Activated CD4-positive, alpha-beta T cell treated with anti-CD3 and anti-CD28 coated beads, Interleukin-10, Interleukin-2, amounts not matched to agents 100 ng/mL and 50 ng/mL, durations not matched to agents 16 hours and 8 hours (primary cell): ENCODE measurements at places on chromosomes 11 and 22.

GRCh38 chr22:20107951-20108756, 7.8 kb upstream of the RANBP1 start:
- no peak for DNase-seq

DNA sequence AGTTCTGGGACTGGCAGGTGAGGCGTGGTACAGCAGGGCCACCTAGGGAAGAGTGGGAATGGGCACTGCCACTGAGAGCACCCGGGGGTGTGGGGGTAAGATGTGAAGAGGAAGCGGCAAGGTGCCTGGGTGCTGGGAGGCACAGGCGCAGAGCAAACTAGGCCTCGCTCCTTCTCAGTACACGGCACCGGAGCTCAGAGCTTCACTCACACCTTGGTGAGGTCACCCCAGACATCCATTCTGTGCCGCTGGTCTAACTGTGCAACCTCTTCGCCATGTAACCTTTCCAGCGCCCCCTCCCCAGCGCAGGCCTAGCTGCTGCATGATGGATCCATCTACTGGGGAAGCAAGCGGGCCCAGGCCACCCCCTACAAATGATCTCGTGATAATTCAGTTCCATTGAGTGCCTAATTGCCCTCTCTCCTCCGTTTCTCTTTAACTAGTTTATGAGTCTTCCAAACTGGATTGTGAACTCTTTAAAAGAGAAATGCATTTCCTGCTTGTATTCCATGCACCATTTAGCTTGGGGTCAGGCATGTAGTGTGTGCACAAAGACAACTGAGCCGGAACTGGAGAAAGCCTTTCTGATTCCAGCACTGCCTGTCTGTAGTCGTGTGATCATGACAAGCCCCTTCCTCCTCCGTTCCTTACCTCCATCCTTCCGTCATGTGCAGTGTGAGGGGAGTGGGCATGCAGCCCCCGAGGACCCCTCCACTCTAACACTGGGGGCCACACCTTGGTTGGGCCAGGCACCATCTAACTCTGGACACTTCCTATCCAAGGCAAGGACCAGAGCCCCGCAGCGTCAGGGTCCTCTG, 1475.2 kb downstream of the TBC1D22A start:
- DNase-seq = no peak

GRCh38 chr22:42399315-42400271, 32.6 kb downstream of the NFAM1 start:
- no peak for DNase-seq

DNA sequence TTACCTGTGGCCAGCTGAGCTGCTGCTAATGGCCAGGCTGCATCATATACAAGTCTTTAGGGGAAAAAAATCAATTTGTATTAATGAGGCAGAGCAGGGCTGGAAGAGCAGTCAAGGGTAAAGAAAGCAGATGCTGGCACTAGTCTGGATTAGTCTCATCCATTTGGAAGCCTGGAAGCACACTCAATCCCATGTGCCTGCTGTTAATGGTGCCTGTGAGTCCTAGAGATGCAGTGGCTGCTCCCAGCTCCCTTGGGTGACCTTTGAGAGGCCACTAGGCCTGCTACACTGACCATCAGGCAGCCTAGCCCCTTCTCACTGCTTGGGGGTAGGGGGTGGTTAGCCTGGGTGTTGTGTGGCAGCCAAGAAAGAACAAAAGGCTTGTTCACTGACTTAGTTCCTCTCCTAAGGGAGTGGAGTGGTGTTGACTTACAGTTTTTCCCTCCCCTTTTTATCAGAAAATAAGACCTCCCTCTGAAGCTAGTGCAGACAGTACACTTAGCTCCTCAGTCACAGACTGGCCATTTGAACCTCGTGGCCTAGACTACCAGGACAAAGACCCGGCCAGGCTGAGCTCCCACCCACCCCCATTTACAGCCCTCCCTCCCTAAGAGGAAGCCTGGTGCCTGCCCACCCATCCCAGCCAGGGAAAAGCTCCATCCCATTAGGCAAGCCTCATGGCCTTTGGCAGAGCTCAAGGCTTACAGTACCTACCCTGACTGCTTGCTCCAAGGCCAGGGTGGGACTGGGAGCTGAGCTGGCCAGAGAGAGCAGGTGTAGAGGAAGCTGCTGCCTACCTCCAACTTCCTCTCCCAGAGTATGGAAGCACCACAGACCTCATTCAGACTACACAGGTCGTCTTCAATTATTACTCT, 7.8 kb downstream of the PIK3IP1 start:
- no peak for DNase-seq

DNA sequence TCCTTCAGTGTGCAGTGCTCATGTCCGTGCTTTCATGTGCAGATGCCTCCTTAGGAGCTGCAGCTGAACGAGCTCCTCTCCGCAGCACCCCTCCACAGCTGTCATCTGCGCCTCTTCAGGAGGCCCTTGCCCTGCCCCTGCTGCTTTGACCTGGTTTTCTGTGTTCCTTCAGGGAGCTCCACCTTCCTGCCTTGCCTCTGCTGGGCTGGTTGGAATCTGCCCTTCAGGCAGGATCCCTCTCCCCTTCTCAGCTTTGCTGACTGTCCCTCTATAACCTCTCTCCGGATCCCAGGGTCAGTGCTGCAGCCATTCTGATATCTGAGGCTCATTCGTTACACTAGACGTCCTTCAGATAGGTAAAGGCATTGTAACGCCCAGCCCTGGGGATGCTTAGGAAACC, 67.9 kb downstream of the SCN3B start:
- no peak for DNase-seq

DNA sequence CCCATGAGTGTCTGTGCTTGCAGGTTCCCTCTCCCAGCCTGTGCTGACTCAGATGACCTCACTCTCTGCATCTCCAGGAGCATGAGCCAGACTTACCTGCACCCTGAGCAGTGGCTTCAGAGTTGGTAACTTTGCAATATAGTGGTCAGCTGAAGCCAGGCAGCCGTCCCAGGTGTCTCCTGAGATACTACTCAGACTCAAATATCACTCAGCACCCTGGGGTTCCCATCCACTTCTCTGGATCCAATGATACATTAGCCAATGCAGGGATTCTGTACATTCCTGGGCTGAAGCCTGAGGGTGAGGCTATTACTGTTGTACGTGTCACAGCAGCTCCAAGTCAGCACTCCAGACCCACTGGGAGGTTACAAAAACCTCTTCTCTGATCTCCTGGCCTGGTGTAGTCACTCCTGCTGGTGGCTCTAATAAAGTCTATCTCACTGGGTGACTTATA, 87.8 kb upstream of the TOP3B start:
- DNase-seq = no peak
